ENCODE measurements at places on chromosomes 1 and 21.

DNA sequence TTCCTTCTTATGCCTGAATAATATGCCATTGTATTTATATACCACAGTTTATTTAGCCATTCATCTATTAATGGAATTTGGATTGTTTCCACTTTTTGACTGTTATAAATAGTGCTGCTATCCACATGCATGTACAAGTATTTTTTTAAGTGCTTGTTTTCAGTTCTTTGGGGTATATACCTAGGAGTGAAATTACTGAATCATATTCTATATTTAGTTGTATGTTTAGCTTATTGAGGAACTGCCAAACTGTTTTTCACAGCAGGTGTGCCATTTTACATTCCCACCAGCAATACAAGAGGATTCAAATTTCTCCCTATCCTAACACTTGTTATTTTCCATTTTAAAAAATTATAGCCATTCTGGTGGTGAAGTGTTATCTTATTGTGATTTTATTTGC, 7.6 kb upstream of the HJV start:
- no peak for DNase-seq

GRCh38 chr21:43759651-43760050, 16.5 kb downstream of the CSTB start:
- DNase-seq, result no peak

DNA sequence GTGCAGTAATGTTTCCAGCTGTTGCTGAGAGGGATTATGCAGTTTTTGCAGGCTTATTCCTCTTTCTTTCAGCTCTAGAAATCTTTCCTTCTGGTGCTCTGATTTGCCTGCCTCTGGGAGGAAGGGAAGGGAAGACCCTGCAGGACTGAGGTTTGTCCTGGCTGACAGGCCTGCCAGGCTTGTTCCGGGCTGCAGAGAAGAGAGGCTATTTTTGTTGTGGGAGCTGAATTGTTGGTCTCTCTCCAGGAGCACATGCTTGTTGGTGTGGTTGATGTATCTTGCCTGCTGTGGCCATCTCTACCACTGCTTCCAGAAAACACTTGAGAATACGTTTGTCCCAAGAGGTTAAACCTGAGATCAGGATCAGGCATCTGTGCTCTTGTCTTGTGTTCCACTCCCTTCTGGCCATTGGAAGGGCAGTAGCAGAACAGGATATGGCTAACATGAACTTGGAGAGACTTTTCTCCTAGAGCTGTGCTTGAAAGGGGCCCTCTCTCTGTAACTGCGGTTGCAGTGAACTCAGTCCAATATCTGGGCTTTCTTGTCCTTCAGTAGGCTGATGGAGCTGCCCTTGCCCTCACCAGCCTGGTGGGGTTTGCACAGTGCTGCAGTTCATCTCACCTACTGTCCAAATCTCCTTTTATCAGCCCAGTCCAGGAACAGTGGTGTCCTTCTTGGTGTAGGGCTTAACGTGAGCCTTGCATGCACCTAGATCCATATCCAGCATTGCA, 21.5 kb upstream of the SLC25A34 start:
- DNase-seq, result no peak

DNA sequence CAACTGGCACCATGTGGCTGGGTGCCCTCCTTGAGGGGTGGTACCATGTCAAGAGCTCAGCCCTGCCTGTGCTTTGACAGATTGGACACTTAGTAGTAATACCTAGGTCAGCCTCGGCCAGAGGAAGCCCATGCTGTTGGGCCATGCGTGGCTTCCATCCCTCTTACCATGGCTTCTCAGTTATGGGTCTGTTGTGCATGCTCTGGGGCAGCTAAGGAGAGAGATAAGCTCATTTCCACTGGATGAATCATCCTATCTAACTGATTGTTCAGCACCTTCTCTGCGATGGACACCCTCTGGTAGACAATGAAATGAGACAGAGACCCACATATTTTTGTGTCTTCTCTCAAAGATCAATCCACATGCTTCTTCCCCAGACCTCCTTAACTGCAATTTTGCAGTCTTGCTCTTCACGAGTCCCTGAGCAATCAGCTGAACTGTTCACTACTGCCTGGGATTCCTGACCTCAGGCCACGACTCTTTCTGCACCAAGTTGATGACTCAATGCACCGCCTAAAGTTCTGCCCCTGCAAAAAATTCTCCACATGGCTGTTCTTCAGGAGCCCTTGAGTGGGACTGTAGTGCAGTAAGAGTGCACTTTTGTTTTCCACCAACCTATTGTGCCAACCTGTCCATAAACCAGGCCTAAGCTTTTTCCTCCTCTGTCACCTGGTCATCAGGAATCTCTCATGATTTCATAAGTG, 6.9 kb upstream of the TRIM62 start:
- no peak for DNase-seq

GRCh38 chr1:205346956-205347574, 9.7 kb downstream of the KLHDC8A start:
- no peak for DNase-seq

DNA sequence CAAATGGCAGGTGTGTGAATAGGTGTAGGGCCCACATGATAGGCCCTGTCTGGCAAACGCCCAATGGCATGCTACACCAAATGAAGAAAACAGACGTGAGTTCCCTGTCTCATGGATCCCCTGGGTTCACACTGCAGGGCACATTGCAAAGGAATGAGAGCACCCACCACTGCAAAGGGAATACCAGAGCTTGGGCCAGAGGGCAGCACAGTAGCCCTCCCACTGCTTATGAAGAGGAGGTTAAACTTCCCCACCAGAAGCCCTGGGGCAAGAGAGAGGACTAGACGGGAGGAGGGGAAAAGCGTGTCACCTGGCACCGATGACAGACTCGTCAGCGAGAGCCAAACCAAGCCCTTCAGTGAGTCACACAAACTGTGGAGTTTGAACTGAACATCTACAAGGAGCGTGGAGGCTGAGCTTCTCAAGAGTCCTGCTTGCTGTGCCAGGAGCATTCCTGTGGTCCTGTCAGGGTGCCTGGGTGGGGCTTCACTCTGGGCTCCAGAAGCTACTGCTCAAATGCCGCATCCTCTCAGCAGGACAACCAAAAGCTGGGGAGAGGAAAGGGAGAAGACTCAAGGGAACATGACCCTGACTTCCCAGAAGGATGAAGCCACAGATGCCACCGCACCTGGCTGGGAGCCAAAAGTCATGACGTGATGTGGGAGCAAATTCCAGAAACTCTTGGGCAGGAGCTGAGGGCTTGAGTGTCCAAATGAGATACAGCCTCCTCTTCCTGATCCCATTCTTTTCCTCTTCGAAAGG, 61.1 kb downstream of the TOMM20 start:
- peak; percentile 50 for DNase-seq

GRCh38 chr1:93331412-93331811, 14.3 kb upstream of the DR1 start:
- no peak for DNase-seq

DNA sequence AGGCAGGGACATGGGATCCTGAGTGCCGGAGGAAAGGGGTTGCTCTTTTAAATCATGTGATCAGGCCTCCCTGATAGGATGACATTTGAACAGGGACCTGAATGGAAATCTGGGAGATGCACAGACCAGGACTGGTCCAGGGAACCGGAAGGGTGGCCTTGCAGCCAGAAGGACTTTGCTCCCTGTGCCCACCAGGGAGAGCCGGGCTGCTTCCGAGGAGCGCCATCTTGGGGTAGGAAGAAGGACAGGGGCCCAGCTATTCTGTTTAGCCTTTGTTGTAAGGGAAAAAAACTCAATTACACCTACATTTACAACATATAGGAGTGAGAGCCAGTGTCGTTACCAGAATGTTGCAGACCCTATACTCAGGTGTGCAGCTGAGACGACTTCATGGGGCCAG, 5.5 kb downstream of the KLHDC7A start:
- no peak for DNase-seq

- DNase-seq, result no peak
Observed at GRCh38 chr1:34994878-34995277, 9.7 kb upstream of the TMEM35B start.

DNA sequence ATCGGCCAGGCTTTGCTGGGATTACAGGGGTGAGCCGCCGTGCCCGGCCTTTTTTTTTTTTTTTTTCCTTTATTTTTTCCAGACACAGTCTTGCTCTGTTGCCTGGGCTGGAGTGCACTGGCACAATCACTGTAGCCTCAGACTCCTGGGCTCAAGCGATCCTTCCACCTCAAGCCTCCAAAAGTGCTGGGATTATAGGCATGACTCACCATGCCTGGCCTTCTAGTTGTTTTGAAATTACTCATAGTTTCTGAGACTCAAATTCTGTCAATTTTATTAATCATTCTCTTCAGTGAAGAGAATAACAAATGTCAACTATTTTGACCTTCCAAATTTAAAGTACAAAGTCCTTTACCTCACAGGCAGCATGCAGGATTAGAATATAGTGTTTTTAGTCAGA, 374.5 kb downstream of the PLA2G4A start:
- DNase-seq, result no peak

- no peak for DNase-seq
Observed at GRCh38 chr1:240426051-240426450, 185.9 kb downstream of the GREM2 start.

- no peak for DNase-seq
Observed at GRCh38 chr1:200226268-200226968, 183.4 kb downstream of the ZNF281 start.

GRCh38 chr21:39430457-39430856, 15.1 kb downstream of the LCA5L start:
- no peak for DNase-seq

DNA sequence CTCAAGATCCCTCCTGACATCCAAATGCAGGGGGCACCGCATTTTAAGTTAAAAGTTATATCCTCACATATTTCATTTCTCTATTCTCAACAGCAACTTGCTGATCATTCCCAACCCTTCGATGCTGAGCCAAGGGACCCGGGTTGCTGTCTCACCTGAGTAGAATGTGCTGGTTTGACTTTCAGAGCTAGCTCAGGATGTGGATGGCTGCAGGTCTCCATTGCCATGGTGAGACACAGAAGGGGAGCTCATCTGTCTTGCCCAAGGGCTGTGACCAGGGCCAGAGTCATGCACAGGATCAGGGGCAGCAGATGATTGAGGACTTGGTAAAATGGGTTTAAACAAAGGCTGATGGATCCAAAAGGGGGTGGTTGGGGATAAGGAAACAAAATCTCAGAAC, 112.1 kb downstream of the HMGB4 start:
- no peak for DNase-seq

DNA sequence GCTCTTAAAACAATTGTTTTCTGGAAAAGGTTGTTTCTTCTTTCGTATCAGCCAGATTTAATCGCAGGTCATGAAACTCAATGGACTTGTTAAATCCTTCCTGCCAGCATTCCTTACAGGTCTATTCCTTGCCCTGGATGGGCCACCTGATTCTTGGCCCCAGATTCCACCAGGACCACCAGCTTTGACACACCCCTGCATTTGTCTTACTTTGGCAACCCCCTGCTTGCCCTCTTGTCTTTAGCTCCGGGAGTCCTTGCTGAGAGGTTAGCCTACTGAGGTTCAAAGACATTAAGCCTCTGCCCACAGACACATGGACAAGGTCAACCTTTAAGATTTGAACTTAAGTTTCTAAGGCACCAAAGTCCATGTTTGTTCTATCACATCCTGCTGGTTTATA, 27.1 kb upstream of the DAB1 start:
- no peak for DNase-seq

DNA sequence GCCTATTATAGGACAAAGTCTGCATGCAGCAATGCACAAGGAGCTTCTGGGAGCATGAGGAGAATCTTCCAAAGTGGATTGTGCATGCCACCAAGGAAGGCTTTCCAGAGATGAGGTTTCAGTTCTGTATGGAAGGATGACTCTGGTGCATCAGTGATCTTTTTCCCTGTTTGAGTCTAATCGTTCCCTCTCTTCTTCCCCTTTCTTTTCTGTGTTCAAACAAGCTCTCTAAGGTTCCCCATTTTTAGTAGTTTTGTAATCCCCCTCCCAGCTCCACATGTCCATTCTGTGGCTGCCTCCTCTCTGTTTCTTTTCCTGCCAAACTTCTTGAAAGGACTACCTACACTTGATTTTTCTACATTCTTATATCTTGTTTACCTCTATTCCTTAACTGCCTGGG, 43.3 kb upstream of the USP25 start:
- DNase-seq, result no peak

GRCh38 chr1:168312718-168313604, 32.3 kb downstream of the TBX19 start:
- DNase-seq, result no peak

DNA sequence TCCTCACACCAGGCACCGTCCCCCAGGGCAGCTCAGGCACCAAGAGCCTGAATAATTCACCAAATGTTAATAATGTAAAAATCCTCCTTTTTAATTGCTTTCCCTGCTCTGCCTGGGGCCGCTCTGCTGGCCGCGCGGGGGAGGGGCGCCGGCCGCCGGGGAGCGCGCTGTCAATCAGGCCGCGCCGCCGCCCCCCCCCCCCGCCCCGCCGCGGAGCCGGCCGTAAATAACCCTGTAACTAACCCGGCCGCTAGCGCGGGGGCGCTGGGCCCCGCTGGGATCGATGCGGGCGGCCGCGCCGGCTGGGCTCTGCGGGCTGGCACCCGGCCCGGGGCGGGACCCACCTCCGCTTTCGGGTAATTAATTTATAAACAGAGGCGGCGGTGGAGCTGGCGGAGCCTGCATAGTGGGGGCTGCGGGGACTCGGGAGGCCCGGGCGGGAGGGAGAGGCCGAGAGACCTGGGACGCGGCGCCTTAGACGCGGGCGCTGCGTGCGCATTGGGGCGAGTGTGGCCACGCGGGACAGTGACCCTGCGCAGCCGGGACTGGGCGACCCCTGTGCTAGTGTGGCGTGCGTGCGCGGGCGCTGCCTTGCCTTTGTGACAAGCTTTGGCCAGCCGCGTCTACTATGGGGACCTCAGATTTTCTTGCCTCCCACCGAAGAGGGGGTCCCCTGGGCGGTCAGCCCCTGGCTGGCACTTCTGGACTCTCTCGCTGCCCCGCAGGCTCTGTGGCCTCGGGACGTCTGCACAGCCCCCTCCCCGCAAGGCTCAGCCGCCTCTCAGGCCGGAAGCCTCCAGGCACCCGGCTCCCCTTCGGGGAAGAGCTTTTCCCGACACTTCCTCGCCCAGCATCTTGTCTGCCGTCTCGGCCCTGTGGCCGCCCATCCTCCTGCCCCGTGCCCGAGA, 16.6 kb downstream of the SAMD11 start:
- no peak for DNase-seq

- no peak for DNase-seq
Observed at GRCh38 chr1:43345120-43345519, 7.5 kb downstream of the MPL start.

DNA sequence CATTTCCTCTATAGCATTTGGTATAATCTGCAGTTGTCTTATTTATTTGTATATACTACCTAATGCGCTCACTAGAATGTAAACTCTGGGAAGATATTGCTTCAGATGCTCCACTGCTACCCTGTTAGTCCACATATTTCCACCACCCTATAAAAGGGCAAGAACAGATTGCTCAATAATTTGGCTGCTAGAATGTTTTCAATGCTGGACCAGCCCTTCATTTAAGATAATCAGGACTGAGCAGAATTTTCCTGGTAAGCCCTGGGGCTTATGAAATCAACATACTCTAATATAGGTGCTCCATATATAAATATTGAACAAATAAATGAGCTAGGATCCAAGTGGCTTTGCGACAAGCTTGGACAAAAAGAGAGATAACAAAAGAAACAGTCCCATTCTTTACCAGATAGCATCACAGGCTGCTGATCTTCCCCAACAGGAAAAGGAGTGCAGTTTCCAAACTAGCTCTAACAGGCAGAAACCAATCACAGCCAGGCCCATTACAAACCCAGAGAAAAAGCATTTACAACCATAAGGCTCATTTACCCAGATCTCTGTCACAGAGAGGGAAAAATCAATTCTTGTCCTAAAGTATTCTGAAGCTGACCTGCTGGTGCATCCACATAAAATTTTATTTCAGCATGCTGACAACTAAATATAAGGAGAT, 8.3 kb downstream of the BCAR3 start:
- no peak for DNase-seq

Data from CD4-positive, alpha-beta T cell treated with Interferon gamma for 1 hour (primary cell).